Naive thymus-derived CD8-positive, alpha-beta T cell (primary cell): ENCODE measurements at places on chromosomes 11 and 22. TPM values are rescaled to one million over a fixed set of nuclear protein-coding genes. Genes with fewer than 3 reads are reported as not detected.
A peak's percentile ranks its signal among the peaks of the same experiment; 100 is the strongest.

DNA sequence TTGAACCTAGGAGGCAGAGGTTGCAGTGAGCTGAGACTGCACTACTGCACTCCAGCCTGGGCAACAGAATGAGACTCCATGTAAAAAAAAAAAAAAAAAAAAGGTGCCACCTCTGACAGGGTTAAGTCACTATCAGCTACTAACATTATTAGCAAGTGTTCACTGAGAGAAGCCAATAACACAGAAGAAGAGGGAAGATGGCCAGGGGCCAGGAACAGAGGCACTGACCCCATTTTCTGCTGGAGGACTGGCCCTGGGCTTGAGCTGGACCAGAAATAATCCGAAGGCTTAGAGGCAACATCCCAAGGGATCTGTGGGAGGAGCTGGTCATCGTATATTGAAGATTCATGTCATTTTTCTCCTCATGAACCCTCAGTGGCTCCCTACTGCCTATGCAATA is 5.0 kb downstream of the SLC5A1 start:
- H3K27me3 ChIP-seq = peaks cover 42% of the 10 kb centered on the region
- no peak overlapping the region for H3K27ac ChIP-seq
- no peak for DNase-seq
- no peaks in the 10 kb centered on the region for H3K36me3 ChIP-seq
- H3K4me3 ChIP-seq = no peak overlapping the region

DNA sequence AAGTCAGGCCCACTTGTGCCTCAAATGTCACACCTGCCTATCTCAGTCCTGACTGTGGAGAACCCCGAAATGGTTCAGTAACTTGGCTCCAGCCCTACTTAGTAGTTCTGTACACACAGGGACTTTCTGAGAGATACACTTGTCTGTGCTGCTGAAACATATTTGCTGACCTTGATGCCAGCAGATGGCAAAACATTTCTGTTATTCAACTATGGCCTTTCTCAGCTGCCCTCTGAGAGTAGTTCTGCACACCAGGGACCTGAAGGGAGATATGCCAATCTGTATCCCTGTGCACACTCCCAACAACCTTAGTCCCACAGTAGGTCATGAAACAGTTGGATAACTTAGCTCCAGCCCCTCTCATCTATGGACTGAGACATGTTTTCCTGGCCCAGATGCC is 1651.5 kb downstream of the LRRC4C start:
- no peaks in the 10 kb centered on the region for H3K27me3 ChIP-seq
- peaks cover 11% of the 10 kb centered on the region for H3K36me3 ChIP-seq
- H3K4me3 ChIP-seq = no peak overlapping the region

DNA sequence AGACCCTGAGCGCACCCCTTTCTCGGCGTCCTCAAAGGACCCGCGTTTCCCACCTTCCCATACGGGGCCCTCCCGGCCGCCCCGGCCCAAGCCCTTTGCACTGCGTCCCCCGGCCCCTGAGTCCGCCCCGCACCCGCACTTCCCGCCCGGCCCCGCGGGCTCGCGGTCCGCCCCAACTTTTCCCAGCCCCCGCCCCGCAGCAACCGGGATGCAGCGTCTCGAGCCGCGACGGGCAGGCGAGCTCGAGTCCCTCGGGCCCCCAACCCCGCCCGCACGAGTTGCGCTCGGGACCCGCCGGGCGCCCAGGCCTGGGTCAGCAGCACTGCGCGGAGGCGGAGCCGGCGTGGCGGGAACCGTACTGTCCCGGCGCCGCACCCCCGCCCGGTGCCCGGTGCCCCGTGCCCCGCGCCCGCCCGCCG is 371 bp downstream of the SMCO4 start:
- H3K27me3 ChIP-seq = peaks cover 5% of the 10 kb centered on the region
- peaks cover 10% of the 10 kb centered on the region for H3K4me1 ChIP-seq
- peak overlapping the region; percentile 88 for H3K4me3 ChIP-seq
- H3K36me3 ChIP-seq = no peaks in the 10 kb centered on the region

- H3K27me3 ChIP-seq = no peaks in the 10 kb centered on the region
- no peak overlapping the region for H3K27ac ChIP-seq
- DNase-seq = no peak
- no peak overlapping the region for H3K4me3 ChIP-seq
Measured at GRCh38 chr11:115362997-115363396, 141.2 kb downstream of the CADM1 start.

GRCh38 chr11:13207665-13208594 is 69.7 kb upstream of the BMAL1 start:
- H3K4me3 ChIP-seq = peak overlapping the region; percentile 85
- peaks cover 5% of the 10 kb centered on the region for H3K27me3 ChIP-seq
- peaks cover 13% of the 10 kb centered on the region for H3K4me1 ChIP-seq

- H3K4me1 ChIP-seq = peaks cover 23% of the 10 kb centered on the region
- no peaks in the 10 kb centered on the region for H3K27me3 ChIP-seq
- no peak overlapping the region for H3K4me3 ChIP-seq
- DNase-seq = no peak
- no peaks in the 10 kb centered on the region for H3K36me3 ChIP-seq
Measured at GRCh38 chr11:36455658-36456111, 54.4 kb downstream of the TRAF6 start.

DNA sequence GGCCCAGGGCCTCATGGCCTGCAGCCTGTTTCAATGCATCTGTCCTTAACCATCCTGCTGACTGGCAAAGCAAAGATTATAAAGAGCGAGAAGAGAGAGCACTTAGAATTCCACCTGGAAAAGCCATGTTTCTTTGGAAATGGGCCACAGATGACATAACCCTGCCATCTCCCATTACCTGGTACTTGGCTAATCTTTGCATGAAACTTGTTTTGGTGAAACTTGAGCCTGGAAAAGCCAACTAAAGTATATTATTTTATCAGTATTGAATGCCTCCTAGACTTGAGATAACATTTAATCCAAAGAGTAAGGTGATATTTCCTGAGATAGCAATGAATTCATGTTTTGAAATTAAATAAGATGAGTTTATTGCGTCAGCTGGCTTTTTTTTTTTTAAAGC is 72.6 kb downstream of the NAV2 start:
- peaks cover 24% of the 10 kb centered on the region for H3K27me3 ChIP-seq
- no peaks in the 10 kb centered on the region for H3K36me3 ChIP-seq
- DNase-seq = no peak
- H3K27ac ChIP-seq = no peak overlapping the region

GRCh38 chr22:19525116-19525660 is 978 bp upstream of the CLDN5 start:
- no peak overlapping the region for H3K27ac ChIP-seq
- no peak for DNase-seq
- H3K36me3 ChIP-seq = no peaks in the 10 kb centered on the region
- H3K4me1 ChIP-seq = peaks cover 5% of the 10 kb centered on the region

DNA sequence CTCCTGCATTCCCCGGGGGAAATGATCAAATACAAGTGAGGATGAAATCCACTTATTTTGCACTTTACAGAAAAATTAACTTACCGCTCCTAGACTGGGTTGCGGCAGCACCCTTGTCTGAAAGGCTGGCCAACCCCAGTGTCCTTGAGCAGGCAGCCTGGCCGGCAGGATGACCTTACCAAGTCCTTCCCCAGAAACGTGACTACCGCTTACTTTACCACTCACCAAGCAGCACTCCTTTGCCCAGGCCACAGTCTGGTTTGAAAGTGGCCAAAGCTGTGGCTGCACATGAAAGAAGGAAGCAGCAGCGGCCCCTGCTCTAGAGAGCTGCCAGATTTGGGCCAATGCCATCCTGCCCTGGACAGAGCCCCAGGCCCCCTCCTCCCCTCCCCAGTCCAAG is 20.3 kb downstream of the MYH9 start:
- no peaks in the 10 kb centered on the region for H3K36me3 ChIP-seq
- H3K4me3 ChIP-seq = peak overlapping the region; percentile 80
- H3K4me1 ChIP-seq = peaks cover 99% of the 10 kb centered on the region
- no peak for DNase-seq

GRCh38 chr11:107562647-107563208 is 2.8 kb downstream of the ALKBH8 start:
- H3K27ac ChIP-seq = no peak overlapping the region
- H3K4me1 ChIP-seq = peaks cover 53% of the 10 kb centered on the region
- no peak for DNase-seq
- H3K36me3 ChIP-seq = no peaks in the 10 kb centered on the region

- no peaks in the 10 kb centered on the region for H3K36me3 ChIP-seq
- no peak overlapping the region for H3K27ac ChIP-seq
- H3K4me1 ChIP-seq = no peaks in the 10 kb centered on the region
- peaks cover 3% of the 10 kb centered on the region for H3K27me3 ChIP-seq
- DNase-seq = no peak
- no peak overlapping the region for H3K4me3 ChIP-seq
Measured at GRCh38 chr11:27281740-27282590, 81.0 kb downstream of the CCDC34 start.

GRCh38 chr11:35390737-35391682 is 28.3 kb downstream of the SLC1A2 start:
- H3K36me3 ChIP-seq = no peaks in the 10 kb centered on the region
- H3K4me3 ChIP-seq = no peak overlapping the region
- H3K27ac ChIP-seq = no peak overlapping the region
- H3K27me3 ChIP-seq = no peaks in the 10 kb centered on the region
- DNase-seq = no peak

GRCh38 chr11:19664886-19665548 is 47.6 kb upstream of the NAV2 start:
- H3K27ac ChIP-seq = no peak overlapping the region
- H3K4me3 ChIP-seq = no peak overlapping the region
- peaks cover 2% of the 10 kb centered on the region for H3K4me1 ChIP-seq
- no peaks in the 10 kb centered on the region for H3K27me3 ChIP-seq
- no peaks in the 10 kb centered on the region for H3K36me3 ChIP-seq

- no peaks in the 10 kb centered on the region for H3K27me3 ChIP-seq
- no peak for DNase-seq
- H3K27ac ChIP-seq = peak overlapping the region; percentile 28
- H3K4me3 ChIP-seq = no peak overlapping the region
- H3K36me3 ChIP-seq = peaks cover 5% of the 10 kb centered on the region
Measured at GRCh38 chr22:31305194-31305593, 12.9 kb upstream of the PIK3IP1 start.

DNA sequence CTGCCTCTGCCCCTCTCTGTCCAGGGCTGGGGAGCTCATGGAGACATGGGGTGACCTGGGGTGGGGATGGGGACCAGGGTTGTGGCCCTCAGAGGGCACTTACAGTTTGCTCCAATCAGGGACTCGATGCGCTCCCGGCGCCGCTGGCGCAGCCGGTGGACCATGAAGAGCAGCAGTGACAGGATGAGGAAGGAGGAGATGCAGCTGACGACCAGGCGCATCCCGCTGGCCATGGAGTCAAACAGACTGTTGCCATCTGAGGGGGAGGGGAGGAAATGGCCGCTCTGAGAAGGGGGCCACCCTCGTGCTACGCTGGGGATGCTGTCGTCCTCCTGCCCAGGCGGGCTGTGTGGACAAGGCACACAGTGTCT is 80.5 kb downstream of the DGCR2 start:
- DNase-seq = no peak
- H3K4me3 ChIP-seq = no peak overlapping the region
- no peaks in the 10 kb centered on the region for H3K27me3 ChIP-seq
- no peaks in the 10 kb centered on the region for H3K4me1 ChIP-seq
- peaks cover 12% of the 10 kb centered on the region for H3K36me3 ChIP-seq

DNA sequence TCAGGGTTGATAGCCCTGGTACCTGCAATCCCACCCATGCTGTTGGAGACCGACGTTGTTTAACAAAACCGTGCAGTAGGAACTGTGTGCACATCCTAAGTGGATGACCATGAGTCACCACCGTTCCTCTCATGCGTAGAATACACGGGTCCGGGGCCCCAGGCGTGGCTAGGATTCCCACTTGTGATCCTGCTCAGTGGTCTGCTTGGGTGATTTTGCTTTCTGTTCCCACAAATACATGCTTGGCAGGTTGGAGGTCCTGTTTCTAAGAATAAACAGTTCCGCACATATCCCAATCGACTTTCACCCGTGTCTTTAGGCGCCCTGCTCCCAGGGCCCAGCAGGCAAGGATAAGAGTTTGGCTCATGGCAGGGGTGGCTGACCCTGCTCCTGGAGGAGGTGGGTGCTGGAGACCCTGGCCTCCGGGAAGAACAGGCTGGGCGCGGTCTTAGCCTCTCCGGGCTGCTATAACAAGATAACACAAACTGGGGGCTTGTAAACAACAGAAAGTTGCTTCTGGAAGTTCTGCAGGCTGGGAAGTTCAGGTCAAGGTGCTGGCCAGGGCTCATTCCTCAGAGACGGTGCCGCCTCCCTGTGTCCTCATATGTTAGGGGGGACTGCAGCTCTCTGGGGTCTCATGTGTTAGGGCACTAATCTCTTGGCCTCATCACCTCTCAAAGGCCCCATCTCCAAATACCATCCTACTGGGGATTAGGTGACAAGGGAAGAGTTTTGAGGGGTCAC is 1028.3 kb downstream of the BRD1 start:
- H3K4me1 ChIP-seq = no peaks in the 10 kb centered on the region
- no peak for DNase-seq
- peaks cover 5% of the 10 kb centered on the region for H3K27me3 ChIP-seq

- peaks cover 25% of the 10 kb centered on the region for H3K4me1 ChIP-seq
- H3K27ac ChIP-seq = no peak overlapping the region
- H3K4me3 ChIP-seq = no peak overlapping the region
- H3K27me3 ChIP-seq = no peaks in the 10 kb centered on the region
- no peak for DNase-seq
Measured at GRCh38 chr11:130911306-130911705, 5.0 kb downstream of the SNX19 start.

DNA sequence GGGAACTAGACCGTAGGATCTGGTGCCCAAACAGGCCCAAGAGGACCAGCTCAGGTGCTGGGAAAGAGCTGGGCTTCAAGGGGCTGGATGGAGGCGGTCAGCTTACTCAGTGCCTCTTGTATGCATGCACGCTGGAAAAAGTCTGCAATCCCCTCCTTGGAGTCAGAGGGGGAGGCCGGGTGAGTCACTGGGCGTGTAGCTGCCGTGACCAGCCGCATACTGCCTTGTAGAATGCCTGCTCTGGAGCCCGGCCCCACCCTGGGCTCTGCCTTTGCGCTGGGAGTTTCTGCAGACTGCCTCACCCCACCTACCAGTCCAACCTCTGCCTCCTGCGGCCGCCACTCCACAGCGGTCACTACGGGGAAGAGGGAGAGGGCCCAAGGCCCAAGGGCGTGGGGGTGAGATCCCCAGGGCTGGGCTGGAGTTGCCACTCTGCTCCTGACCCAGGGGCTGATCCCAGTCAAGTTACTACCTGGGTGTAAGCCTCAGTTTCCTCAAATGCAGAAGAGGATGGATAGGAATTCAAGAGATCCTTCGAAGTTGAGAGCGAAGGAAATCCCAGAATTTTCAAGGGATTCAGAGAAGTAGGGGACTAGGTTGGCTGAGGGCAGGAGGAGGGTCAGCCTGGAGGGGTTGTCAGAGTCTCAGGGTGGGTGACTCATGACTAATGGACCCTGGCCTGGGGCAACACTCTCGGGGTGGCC is 4.2 kb downstream of the MRGPRF start:
- H3K27ac ChIP-seq = no peak overlapping the region
- DNase-seq = no peak
- peaks cover 7% of the 10 kb centered on the region for H3K4me1 ChIP-seq
- peaks cover 8% of the 10 kb centered on the region for H3K27me3 ChIP-seq
- H3K4me3 ChIP-seq = no peak overlapping the region

APOA5 gene
- total RNA-seq = not detected

TSKU gene
- total RNA-seq = not detected

LRRC74B gene
- total RNA-seq = 0.11 TPM

SYT13 gene
- not detected for total RNA-seq

DEPDC7 gene
- total RNA-seq = 11.7 TPM
